Muscle of back (tissue), 13 donors: ENCODE measurements at places on chromosomes 2 and 18.

DNA sequence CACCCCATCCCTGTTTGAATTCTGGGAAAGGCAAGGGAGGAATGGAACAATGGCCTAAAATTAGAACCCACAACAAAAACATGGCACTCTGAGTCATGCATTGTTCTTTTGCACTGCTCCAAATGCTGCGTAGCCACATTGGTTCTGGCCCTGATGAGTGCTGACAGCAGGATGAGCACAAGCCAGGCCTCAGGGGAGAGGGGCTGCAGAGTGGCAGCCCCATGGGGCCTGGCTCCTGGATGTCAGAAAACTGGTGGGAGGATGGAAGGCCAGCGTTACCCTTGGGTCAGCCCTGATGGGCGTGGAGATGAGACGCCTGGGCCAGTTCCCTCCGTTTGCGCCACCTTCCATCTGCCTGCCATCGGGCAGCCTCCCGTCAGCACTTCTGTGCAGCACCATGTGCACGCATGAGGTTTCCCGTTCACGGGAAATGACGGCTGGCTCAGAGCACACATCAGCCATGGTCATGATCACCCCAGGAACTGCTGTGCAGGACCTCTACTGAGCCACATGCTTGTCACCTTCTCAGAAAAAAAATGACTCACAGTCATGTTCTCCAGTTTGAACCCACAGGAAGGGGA lies 65.6 kb downstream of the CYP26B1 start:
- no peak for DNase-seq

DNA sequence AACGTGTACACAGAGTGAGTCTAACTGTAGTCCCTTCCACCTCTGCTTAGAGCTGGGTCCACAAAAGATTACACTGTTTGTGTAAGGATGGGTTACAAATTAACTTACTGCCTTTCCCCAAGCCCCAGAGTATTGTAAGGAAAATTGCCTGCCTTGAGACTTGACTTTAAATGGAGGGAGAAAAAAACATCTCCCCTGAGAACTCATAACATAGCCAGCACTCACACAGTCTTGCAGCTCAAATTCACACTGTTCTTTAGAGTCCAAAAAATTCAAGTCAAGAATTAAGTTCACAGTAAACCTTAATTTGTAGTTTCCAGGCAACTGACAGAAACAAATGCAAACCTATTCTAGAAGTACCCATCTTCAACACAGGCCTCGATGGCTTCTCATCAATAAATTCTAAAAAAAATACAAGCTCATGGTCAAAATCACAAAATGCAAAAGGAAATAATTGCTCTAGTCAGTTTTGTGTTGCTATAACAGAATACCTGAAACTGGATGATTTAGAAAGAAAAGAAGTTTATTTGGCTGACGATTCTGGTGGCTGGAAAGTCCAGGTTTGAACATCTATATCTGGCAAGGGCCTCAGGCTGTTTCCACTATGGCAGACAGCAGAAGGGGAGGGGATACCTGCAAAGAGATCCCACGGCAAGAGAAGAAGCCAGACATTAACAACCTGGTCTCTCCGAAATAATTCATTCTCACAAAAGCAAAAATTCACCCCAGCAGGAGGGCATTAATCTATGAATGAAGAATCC lies 34.6 kb upstream of the TMEM17 start:
- DNase-seq = peak; percentile 43

- no peak for DNase-seq
Measured at GRCh38 chr2:241298673-241299072, 16.8 kb downstream of the HDLBP start.

GRCh38 chr2:118223992-118224894 lies 136.0 kb downstream of the INSIG2 start:
- DNase-seq = peak; percentile 78

DNA sequence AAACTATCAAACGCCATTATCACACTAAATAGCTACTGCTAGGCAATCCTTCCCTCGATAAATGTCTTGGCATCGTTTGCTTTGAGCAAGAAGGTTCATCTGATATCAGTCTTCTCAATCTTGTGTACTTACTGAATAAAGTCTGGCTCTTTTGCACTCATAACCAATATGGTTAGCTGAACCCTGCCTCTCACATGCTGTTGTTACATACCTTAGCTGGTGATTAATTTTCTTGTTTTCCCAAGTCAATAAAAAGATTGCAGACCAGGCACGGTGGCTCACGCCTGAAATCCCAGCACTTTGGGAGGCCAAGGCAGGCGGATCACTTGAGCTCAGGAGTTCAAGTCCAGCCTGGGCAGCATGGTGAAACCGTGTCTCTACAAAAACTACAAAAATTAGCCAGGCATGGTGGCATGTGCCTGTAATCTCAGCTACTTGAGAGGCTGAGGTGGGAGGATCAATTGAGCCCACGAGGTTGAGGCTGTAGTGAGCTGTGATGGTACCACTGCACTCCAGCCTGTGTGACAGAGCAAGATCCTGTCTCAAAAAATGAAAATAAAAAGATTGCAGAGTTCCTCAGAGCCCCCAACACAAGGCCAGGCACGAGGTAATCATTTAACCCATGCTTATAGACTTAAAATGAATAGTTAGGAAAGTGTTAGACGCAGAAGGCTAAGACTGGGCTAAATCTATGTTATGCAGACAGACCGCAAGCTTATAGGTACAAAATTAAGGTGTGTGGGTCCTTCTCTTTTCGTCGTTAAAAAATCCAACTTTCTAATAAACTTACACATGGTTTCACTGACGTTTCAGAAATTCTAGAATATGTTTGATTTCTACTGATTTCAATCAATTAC lies 177.5 kb downstream of the ALPK2 start:
- DNase-seq = no peak

GRCh38 chr18:12579775-12580174 lies 78.1 kb downstream of the SPIRE1 start:
- no peak for DNase-seq

GRCh38 chr2:23592061-23592685 lies 207.2 kb downstream of the KLHL29 start:
- no peak for DNase-seq

DNA sequence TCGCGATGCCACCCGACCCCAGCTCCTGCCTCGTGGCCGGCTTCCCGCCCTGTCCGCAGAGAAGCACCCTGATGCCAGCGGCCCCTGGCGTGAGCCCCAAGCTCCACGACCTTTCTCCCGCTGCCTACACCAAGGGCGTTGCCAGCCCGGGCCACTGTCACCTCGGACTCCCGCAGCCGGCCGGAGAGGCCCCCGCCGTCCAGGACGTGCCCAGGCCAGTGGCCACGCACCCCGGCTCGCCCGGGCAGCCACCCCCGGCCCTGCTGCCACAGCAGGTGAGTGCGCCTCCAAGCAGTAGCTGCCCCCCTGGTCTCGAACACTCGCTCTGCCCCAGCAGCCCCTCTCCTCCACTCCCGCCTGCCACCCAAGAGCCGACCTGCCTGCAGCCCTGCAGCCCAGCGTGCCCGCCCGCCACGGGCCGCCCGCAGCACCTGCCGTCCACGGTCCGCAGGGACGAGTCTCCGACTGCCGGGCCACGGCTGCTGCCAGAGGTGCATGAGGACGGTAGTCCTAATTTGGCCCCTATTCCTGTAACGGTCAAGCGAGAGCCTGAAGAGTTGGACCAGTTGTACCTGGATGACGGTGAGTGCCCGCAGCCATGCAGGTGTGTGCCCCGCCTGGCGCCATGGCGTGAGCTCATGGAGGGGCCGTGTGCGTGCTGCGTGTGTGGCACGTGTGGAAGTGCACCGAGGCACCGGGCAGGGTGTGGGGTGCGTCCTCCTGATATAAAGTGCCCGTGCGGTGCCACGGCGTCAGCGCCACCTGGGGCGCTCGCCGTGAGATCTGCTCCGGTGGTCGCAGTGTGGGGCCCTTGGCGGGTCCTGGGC lies 90.8 kb downstream of the NFATC1 start:
- DNase-seq = no peak

DNA sequence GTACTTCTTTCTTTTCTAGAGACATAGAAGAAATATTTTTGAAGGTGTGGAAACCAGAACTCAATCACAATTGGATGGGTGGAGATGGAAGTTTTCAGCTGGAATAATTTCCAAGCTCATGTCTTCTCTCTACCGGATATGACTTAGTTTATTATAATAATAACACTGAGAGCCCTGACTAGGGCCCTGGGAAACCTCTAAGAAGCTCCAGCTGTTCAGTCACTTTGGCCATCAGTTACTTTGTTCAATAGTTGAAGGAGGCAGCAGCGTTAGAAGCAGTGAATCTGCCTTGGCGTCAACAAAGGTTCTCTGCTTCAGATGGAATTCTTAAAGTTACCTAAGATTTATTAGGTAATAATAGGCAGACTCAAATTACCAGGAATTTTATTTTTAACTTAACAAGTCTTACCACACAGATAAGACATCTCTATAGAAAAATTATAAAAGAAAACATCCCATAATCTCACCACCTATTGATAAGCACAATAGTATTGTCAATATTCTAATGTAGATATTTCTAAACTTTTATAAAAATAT lies 293.8 kb upstream of the CHAC2 start:
- no peak for DNase-seq

GRCh38 chr2:30089171-30089570 lies 57.6 kb upstream of the YPEL5 start:
- no peak for DNase-seq

DNA sequence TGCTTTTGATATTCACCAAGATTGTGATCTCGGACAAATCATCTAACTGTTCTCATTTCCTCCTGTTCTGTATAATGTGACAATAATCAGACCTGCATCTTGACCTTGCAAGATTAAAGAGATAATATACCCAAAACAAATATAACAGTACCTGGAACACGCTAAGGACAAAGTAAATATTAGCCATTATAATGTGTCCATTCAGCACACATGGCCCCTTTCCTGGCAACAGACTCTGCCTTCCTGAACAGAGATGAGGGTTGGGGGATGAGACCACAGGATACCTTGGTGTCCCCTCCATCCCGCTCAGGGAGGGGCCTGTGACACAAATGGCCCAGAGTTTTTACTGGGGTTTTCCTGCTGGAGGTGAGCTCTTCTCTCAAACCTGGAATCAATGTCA lies 143.4 kb upstream of the SERPINE2 start:
- DNase-seq = no peak

- no peak for DNase-seq
Measured at GRCh38 chr18:8177330-8178016, 431.8 kb upstream of the RAB12 start.

GRCh38 chr18:70822691-70823090 lies 533.8 kb downstream of the SOCS6 start:
- DNase-seq = no peak

GRCh38 chr18:47412924-47413323 lies 161.5 kb upstream of the SKOR2 start:
- DNase-seq = no peak

GRCh38 chr2:108384662-108385393 lies 7.1 kb downstream of the SULT1C4 start:
- DNase-seq = no peak

DNA sequence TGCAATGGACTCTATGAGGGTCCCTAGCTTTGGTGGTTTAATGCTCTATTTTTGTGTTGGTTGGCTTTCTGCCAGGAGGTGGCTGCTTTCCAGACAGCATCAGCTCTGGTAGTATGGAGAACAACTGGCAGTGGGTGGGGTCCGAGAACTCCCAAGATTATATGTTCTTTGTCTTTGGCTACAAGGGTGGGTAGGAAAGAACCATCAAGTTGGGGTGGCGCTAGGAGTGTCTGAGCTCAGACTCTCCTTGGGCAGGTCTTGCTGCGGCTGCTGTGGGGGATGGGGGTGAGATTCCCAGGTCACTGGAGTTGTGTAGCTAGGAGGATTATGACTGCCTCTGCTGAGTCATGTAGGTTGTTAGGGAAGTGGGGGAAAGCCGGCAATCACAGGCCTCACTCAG lies 976.1 kb upstream of the GYPC start:
- no peak for DNase-seq

DNA sequence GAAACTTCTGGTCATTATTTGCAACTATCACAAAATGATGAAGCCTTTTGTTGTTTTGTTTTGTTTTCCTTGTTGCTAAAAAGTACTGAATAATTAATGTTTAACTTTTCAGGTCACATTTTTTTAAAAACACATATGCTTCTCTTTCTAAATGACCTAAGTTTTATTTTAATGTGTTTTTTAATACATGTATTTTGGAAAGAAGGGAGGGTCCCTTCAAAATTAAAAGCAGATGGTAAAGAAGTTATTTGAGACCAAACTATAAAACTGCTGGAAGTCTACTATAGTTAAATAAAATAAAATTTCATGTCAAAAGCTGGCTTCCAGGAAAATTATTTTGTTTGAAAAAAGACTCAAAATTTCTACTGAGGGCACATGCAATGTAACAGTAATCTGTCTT lies 39.5 kb upstream of the ASNSD1 start:
- no peak for DNase-seq

GRCh38 chr2:20356042-20356441 lies 5.4 kb upstream of the PUM2 start:
- DNase-seq = peak; percentile 43

DNA sequence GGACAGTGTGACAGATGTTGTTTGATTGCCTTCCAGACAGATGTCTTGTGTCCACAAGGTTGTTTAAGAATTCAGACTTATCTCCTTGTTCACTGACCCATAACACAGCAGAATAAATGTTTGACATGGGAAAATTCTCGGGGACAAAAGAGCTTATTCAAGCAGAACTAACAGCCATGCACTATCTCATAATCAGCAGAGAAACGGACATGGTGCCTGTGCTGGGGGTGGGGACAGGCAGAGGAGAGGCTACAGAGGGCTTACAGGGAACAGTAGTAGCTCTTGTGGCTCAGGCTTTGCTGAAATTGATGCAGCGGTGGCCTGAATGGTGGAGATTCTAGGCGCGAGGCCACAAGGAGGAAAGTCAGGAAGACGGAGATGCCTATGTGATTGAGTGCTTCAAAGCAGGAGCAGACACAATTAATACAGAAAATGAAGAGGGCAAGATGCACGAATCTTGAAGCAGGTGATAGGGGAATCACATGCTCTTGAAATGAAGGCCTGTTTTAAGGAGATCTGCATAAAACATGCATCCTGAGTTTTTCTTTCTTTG lies 62.0 kb upstream of the CAB39 start:
- DNase-seq = no peak

DNA sequence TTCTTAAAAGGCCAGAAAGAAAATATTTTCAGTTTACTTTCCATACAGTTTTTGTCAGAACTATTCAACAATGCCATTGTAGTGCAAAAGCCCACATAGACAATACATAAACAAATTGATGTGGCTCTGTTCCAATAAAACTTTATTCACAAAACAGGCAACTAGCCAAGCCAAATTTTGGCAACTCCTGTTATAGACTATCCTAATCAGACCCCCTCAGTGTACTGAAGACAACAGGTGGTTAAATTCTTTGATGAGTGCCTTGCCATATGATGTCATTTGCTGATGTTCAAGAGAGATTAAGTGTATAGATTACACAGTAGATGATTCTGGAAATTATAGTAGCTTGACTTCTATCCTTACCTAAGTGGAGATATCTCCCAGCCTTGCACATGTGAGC lies 83.4 kb downstream of the FANCL start:
- DNase-seq = no peak

DNA sequence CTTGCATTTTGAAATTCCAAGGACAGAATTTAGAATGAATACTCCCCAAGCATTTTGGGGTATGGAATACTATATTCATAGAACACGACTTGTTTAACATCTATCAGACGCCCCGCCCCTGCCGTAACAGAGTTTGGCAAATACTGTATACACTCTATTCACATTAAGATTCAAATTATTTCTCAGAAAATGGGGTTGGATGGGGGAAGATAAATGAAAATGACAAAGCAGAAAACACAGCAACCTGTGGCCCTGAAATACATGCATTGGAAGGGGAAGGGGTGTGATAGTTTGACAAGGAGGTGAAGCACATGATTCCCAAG lies 634.6 kb upstream of the SLC39A10 start:
- DNase-seq = no peak

- no peak for DNase-seq
Measured at GRCh38 chr2:215060861-215061536, 77.4 kb downstream of the ABCA12 start.

- DNase-seq = no peak
Measured at GRCh38 chr2:12099374-12099773, 352.9 kb downstream of the LPIN1 start.
